ENCODE measurements at places on chromosomes 3 and 15. TPM values are rescaled to one million over a fixed set of nuclear protein-coding genes. Genes with fewer than 3 reads are reported as not detected.

- no peak for DNase-seq
Measured at GRCh38 chr3:38588371-38588971, 61.0 kb downstream of the SCN5A start.

GRCh38 chr3:130897316-130897715 is 3.4 kb downstream of the ATP2C1 start:
- no peak for DNase-seq

- no peak for DNase-seq
Measured at GRCh38 chr3:128936341-128936740, 56.9 kb downstream of the ACAD9 start.

DNA sequence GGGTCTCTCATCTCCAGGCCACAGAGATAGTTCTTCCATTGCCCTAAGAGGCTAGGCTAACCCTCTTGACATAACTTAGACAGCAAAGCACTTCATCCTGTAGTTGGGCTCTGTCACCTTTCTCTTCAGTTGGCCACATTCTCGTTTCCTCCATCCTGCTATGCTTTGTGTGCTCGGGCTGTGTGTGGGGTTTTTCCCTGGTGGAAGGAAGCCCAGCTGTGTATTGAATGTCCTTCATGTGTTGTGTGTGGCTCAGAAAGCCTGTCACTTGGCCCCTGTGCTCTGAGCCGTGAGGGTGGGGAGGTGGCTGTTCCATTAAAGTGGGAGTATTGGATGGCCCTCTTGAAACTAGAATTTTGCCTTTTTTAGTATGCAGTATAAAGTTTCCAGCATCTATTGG is 8.8 kb upstream of the EXOG start:
- DNase-seq: no peak

GRCh38 chr15:90248789-90249202 is 560 bp upstream of the TTLL13 start:
- DNase-seq: no peak

DNA sequence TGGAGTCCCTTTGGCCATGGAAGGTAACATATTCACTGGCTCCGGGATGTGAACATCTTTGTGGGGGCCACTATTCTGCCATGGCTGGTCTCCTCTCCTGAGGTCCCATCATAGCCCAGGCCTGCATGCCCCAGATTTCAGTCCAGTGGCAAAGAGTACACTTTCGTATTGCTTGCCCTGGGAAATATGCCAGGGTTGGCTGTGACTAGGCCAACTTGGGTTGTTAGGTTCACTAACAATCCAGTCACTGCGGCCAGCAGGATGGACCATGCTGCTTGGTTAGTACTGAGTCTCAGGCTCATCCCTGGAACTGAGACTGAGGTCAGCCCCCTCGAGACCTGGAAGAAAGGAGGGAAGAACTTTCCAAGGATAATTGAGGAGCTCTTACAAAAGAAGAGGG is 9.8 kb upstream of the EEFSEC start:
- DNase-seq: no peak

DNA sequence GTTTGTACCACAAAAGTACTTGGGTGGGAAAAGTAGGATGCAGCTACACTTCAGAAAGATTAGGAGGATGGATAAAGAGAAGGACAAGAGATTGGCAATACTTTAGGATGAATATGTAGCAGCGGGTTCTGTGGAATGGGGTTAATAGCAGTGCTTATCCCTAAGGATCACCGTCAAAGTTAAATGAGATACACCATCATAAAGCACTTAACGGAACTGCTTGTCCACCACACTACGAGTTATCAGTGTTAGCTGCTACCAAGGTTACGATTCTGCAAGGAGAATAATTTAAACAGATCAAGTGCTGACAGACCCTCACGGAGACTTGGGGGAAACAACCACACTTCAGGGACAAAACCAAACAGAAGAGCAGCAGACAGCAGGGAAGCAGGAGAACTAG is 963 bp downstream of the SHQ1 start:
- no peak for DNase-seq

DNA sequence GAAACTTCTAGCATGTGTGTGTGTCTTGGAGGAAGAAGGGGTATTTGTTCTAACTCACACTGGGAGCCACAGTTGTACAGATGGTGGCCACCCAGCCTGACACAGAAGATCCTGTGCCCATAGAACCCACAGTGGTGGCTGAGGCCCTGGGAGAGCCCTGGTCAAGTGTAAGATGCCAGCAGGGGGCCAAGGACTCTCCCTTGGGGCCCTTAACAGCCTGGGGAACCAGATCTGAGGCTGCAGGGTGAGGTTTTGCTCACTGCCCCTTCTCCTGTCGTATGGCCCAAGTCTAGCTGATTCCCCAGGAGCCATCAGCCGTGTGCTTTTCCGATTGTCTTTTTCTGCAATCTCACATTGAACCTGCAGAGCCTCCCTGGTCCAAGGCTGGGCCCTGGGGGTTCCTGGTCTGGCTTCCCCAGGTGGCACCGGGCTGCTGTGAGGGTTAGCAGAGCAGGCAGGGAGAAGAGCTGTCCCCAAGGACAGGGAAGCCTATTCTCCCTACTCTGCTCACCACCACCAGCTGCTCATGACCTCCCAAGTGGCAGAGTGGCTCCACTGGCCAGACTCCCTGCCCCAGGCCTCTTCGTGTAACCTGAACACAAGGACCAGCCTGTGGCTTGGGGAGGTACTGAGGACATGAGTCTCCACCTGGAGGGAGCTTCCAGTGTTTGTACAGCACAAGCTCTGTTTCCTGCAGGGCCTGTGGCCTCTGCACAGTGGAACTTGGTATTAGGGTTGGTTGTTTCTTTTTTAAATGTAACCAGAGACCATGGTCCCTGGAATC is 51.9 kb downstream of the CA12 start:
- DNase-seq: no peak

GRCh38 chr3:51381333-51381705 is 3.8 kb upstream of the MANF start:
- peak; percentile 75 for DNase-seq

- peak; percentile 31 for DNase-seq
Measured at GRCh38 chr15:78650022-78650421, 9.0 kb upstream of the CHRNB4 start.

Gene TEX55
- not detected for total RNA-seq

Gene IMPG2
- 0.65 TPM for total RNA-seq

Gene PLA2G4E
- not detected for total RNA-seq

Gene COX5A
- 90.6 TPM for total RNA-seq

Gene TRIM71
- total RNA-seq: not detected

Gene SPTBN5
- total RNA-seq: 1.3 TPM

Gene MAP1A
- total RNA-seq: 67.7 TPM

Gene LYZL4
- not detected for total RNA-seq

Gene SI
- total RNA-seq: not detected

Gene ERC2
- 0.14 TPM for total RNA-seq

Gene REC114
- not detected for total RNA-seq

All from posterior vena cava (tissue), 2 donors.